ENCODE measurements at places on chromosomes 11 and 22.
A peak's percentile ranks its signal among the peaks of the same experiment; 100 is the strongest.

DNA sequence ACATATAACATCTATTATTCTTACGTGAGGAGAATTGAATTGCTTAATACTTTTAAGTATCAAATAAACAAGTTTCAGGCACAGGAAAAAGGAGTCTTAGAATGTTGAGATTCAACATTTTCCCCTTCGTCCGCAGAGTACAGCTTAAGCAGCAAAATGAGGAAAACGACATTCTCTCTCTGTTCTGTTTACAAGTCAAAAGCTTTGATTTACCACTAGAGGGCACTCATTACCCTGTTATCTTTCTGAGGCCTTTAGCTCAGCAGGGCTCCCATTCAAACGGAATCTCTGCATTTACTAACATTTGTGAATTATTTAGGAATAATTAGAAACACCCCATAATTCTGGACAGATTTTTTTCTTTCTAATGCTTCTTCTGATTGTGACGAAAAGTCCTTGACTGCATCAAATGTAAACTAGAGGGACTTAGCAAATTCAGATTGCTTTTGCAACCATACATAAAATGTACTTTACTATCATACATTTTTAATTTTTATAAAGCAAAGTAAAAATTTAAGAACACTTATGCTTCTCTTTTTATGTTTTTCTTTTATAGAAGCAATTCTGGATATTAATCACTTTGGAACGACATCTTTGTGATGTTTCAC lies 75.0 kb downstream of the JRKL start:
- peak; percentile 79 for DNase-seq

GRCh38 chr11:124798991-124799347 lies 1.2 kb downstream of the MSANTD2 start:
- no peak for DNase-seq

DNA sequence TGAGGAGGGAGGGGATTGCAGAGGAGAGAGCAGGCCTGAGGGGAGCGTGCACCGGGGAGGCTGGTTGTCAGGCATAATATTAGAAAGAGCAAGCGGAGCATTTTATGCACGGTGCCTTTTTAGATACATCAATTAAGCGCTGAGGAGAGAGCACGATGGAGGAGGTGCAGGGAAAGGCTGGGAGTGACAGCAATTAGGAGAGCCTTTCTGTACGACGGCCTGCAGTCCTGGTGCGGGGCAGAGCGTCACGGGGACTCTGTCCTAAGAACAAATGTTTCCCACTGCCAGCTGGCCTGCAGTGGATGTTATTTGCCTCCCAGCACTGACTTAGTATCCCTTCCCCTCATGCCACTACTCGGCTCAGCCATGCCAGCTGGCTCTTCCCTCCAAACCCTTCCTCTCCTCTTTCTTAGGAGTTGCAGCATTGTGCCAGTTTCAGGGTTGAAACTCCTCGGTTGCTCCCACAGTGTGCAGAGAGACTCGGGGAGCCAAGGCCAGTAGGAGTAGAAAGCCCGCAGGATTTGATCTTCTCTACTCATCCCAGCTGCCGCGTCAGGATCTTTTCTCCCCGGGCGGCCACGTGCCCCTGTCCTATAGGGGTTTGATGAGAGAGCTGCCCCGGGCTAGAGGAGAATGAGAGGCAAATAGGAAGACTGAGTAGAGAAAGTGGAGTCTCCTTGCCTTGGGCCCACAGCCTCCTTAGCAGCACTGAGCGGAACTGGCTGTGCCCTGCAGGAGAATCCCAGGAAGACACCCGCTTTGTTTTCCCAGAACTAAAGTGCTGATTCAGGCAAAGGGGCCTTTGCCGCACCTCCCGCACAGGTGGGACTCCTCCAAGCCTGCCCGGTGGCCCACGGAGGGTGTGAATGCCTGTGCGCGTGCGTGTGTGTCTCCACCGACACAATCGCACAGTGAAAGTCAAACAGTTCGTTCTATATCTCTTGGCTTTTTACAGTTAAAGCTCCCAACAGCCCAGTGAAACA lies 875.3 kb downstream of the NTM start:
- no peak for DNase-seq

DNA sequence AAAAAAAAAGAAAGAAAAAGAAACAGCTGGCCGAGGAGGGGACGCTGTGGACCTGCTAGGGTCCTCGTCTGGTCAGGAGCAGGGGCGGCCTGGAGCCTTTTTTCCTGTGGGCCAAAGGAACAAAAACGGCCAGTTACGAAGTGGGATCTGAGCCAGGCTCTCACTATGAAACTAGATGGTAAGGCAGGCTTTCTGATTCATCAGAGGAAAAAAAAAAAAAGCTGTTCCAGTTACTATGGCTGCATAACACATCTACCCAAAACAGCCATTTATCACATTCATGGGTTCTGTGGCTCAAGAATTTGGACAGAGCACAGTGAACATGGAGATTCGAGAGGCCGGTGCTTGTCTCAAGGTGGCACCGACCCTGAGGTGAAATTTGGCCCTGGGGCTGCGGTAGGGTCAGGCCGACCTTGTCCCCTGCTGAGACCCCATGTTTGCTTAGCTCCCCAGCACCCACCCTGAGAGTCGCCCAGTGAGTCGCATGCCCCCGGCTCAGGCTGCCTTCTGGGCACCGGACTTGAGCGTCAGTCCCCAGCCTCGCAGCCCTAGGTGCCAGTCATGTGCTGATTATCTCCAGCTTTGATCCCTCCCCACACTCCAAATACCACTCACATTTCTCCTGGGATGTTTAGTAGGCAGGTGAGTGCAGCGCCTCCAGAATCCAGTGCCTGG lies 34.2 kb downstream of the MRGPRD start:
- DNase-seq, result no peak

GRCh38 chr11:113262594-113262993 lies 51.8 kb upstream of the TTC12 start:
- DNase-seq, result no peak

- DNase-seq, result no peak
Observed at GRCh38 chr22:24807284-24807950, 1.4 kb downstream of the SGSM1 start.

- no peak for DNase-seq
Observed at GRCh38 chr11:125525303-125525702, 29.2 kb upstream of the FEZ1 start.
